ENCODE measurements at places on chromosomes 11 and 22.

DNA sequence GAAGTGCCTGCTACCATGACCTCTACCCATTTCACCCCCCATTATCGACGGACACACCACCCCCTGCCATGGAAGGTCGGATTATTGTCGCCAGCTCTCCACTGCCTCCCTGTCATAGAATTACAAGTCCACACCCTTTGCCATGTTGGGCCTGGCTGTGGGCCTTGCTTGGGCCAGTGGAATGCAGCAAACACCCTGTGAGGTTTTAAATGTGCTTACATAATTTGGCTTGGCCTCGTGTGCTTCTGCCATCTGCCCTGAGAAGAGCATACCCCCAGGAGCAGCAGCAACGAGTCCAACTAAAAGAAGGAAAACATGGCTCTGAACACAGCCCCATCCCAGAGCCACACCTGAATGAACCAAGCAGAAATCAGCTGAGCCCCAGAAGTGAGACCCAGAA lies 94.1 kb upstream of the PRDM11 start:
- DNase-seq = no peak

DNA sequence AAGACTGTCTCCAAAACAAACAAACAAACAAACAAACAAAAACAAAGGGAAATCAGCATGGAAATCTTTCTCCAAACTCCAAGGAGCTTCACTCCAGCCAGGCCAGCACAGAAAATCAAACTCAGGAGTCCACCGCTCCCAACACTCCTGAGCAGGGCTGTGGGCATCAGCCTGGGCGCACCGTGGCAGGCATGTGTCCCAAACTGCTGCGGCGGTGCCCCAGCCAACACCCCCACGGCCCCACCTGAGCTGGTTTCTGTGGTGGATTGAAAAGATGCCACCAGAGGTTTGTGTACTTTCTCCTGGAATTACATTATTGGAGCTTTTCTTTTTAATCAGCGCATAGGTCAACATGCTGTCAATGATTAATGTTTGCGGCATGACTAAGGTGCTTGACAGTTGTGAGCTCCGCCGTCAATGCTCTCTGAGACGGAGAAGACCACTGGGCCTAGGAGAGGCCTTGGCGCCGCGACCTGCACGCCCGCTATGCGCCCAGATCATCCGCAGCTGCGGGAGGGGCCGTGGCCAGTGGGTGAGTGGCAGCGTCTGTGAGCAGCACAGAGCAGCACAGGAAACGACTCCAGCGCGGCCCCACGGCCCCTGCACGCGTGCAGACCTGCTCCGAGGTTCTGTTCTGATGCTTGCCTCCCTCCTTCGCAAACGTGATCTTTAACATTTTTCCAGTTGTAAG lies 18.1 kb downstream of the DRD4 start:
- no peak for DNase-seq

DNA sequence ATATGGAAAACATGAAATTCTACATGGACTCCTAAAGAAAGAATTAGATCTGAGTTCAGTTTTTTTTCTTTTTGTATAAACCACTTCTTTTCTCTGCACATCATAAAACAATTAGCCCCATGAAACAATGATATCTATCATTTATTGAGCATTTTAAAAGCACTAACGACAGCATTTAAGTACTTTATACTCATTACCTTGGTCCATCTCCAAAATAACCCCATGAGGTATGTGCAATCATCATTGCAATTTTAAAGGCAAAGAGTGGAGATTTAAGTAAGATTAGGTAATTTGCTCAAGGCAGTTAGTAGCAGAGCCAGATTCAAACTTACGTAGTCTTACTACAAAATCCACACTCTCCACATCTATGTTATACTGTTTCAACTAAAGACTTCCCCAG lies 177.7 kb upstream of the RAG2 start:
- DNase-seq = no peak

DNA sequence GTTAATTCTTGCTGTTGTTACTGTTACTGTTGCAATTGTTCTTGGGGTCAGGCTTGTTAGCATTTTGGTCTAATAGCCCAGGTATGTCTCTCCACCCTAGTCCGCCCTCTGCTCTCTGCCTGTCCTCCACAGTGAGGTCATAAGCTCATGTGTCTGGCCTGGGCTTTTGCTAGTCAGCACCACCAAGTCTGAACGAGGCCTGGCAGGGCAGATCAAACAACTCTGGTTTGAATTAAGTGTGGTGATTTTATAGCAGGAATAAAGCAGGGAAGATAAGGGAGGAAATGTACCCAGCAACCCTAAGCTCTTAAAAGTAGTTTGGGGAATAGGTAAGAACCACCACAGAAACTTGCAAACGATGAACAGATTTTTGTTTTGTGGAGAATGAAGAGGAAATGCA lies 98.7 kb downstream of the ABTB2 start:
- no peak for DNase-seq

DNA sequence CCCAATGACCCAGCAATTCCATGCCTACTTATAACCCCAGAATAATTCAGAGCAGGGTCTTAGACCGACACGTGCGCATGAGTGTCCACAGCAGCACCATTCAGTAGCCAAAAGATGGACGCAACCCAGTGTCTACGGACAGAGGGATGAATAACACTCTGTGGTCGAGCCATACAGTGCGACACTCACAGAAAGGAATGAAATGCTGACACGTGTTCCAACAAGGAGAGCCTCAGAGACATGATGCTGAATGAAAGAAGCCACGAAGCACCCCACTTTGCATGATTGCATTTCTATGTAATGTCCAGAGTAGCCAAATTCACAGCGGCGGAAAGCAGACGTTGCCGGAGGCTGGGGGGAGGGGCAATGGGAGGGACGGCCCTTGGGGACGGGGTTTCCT lies 134.4 kb downstream of the CTTN start:
- no peak for DNase-seq

- DNase-seq = peak; percentile 33
These were observed 325.5 kb downstream of the NTM start for GRCh38 chr11:131695889-131696429.

- no peak for DNase-seq
These were observed 5.8 kb upstream of the GCAT start for GRCh38 chr22:37801946-37802309.

- peak; percentile 24 for DNase-seq
These were observed 34.5 kb downstream of the C11orf65 start for GRCh38 chr11:108432783-108433182.

GRCh38 chr11:2911088-2911784 lies 18.0 kb downstream of the PHLDA2 start:
- DNase-seq = no peak

GRCh38 chr11:13210424-13210823 lies 67.2 kb upstream of the BMAL1 start:
- peak; percentile 76 for DNase-seq

- DNase-seq = no peak
These were observed 47.7 kb downstream of the CCDC81 start for GRCh38 chr11:86422371-86422770.

GRCh38 chr11:4684631-4685285 lies 12.9 kb downstream of the OR51E2 start:
- no peak for DNase-seq

GRCh38 chr11:74072286-74072685 lies 63.4 kb upstream of the UCP3 start:
- DNase-seq = no peak

DNA sequence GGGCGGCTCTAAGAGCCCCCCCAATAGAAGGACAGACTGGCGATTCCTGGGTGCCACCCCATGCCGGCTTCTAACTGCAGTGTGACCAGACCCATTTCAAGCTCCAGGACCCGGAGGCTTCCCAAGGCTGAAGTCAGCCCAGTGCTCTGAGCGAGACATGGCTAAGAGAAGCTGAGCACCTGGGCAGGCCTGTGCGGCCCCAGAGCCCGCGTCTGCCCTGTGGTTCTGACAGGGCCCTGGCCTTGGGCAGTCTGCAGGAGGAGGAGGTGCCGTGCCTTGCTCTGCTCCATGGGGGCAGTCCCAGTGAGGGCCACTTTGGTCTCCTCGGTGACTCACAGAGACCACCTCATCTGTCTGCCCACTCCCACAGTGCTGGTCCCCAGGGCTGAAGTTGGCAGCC lies 1314.2 kb downstream of the BRD1 start:
- no peak for DNase-seq

- no peak for DNase-seq
These were observed 3.8 kb upstream of the CAPN5 start for GRCh38 chr11:77062924-77063323.

DNA sequence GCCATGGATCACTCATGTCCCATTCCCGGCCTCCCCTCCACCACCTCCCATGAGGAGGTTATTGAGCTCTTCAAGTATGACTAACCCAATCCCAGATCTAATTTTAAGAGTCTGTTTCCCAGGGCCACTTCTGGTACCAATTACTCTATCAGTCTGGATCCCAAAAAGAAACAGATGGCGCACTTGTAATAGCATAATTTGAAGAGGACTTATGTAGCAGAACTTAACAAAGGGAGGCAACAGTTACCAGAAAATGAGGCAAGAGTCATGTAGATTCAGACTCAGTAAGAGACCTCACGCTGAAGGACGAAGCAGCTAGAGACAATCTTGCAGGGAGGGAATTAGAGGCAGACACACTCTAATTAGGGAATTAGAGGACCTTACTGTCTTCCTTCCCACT lies 46.9 kb downstream of the DDX6 start:
- no peak for DNase-seq

DNA sequence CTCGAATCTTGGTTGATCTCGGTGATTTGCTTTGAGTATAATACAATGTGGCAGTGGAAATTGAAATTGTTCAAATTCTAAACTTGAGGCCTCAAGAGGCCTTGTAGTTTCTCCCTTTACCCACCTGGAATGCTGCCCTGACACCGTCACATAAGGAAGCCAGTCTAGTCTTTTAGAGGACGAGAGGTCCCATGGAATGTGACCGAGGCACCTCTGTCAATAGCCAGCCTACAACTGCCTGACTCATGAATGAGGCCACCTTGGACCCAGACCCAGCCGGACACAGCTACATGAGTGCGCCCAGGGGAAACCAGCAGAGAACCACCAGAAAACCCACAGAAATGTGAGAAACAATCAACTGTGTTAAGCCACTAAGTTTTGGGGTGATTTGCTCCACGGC lies 52.5 kb downstream of the RPL27A start:
- DNase-seq = no peak

DNA sequence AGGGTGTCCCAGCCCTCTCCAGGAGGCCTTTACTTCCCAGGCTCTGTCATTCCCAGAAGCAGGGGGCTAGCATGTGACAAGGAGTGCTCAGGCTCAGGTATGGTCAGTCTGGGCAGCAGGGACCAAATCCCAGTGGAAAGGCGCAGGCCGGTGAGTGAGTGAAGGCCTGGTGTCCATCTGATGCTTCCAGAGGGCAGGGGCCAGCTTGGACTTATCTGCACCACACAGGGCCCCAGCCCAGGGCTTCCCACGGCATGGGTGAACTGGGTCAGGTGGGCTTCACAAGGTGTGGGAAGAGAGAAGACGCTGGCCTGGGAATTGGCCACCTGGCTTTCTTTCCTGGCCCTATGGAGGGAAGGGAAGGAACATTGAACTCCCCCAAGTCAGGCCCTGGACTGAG lies 20.4 kb upstream of the APOBEC3A start:
- no peak for DNase-seq

- peak; percentile 23 for DNase-seq
These were observed 6.0 kb downstream of the CNTF start for GRCh38 chr11:58628446-58628845.

DNA sequence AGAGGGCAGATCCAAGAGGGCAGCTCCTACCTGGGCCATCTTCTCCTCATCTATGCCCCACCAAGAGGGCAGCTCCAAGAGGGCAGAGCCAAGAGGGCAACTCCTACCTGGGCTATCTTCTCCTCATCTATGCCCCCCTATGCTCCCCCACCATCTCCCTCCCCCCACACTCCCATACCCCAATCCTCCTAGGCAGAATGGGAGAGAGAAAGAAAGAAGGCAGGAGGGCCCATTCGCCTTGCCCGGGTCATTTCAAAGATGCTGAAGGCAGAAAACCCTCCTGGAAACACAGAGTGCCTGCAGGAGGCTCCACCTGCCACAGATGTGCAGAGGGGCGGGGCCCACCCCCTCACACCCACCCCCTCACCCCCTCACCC lies 78.5 kb downstream of the BUD13 start:
- DNase-seq = no peak

DNA sequence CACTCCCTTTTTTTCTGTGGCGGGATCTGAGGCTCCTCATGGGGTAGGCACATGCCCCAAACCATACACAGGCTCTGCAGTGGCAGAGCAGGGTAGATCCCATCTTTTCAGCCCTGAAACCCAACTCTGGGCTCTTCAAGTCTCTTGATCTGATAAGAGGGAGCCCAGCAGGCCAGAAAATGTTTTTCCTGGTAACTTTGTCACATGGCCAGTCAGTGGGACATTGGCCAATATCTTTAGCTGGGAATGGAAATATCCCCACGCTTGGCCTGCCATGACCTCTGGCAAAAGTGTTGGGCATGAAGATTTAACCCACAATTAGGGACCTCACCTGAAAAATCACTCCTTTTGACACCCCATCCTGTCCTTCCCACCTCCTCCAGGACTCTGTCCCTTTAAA lies 8.1 kb downstream of the INPP5J start:
- no peak for DNase-seq

DNA sequence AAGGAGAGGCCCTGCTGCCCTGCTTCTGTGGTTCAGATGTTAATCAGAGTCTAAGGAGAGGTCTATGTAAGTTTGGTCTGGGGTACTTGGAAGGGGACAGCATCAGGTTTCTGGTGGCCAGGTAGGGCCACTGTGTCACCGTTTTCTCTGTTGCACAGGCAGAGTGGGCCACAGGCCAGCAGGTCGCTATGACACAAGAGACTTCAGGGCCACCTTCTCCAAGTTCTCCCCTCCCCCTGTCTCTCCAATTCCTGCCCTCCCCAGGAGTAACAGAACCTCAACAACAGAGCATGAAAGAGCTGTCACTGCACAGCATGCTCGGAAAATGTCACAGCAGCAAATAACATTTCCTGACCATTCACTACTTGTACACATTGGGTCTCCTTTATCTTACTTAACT lies 58.6 kb downstream of the MPPED2 start:
- no peak for DNase-seq

- no peak for DNase-seq
These were observed 34.2 kb upstream of the LMO1 start for GRCh38 chr11:8297781-8298440.

DNA sequence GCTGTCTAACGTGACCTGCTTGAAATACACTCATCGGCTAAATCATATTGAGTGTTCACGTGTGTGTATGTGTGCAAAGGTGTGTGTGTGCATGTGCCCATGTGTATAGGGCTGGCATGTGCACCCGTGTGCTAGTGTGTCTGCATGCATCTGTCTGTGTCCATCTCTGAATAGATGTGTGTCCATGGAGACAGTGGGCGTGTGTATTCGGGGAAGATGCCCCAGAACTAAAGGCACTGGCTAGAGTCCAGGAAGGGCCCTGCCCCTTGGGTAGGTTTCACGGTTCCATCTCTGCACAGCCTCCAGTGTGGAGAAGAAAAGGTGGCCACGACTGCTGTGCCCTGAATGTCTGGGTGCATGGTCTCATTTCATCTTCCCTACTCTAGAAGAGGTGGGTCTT lies 220.3 kb downstream of the MN1 start:
- no peak for DNase-seq

DNA sequence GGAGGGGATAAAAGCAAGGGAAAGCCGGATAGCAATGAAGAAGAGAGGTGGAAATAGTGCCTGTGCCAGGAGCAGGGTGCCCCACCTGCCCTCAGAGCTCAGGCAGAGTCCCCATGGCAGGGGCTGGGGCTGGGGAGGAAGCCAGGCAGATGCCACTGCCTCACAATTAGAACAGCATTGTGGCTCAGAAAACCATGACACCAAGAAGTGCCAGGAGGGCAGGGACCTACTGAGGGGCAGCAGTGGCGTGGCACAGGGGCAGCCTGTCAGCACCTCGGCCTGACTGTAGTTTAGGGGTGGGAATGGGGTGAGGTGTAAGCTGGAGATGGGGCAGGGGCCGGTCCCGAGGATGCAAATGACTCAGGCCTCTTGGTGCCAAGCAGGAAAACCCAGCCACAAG lies 532.1 kb upstream of the B3GAT1 start:
- DNase-seq = no peak

All from brain microvascular endothelial cell (primary cell).